Esophagus squamous epithelium (tissue), 5 donors: ENCODE measurements at places on chromosomes 5 and 9.

GRCh38 chr9:129235931-129236331, 57.9 kb upstream of the IER5L start:
- DNase-seq = no peak

- no peak for DNase-seq
Observed at GRCh38 chr9:6552033-6552432, 93.5 kb downstream of the GLDC start.

GRCh38 chr5:124279146-124279876, 467.1 kb downstream of the ZNF608 start:
- no peak for DNase-seq

DNA sequence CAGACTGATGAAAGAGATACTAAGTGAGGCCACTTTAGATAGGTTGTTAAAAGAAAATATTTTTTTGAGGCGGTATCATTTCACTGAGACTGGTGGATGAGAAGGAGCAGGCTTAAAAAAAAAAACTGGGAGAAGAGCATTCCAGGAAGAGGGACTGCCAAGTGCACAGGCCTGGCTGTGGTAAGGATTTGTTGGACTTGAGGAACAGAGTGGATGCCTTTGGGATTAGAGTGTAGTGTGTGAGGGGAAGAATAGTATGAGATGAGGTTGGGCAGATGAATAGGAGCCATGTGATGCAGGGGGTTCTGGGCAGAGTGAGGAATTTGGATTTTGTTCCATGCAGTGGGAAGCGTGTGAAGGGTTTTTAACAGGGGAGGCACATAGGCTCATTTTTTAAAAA, 57.9 kb downstream of the PBX3 start:
- DNase-seq = no peak

DNA sequence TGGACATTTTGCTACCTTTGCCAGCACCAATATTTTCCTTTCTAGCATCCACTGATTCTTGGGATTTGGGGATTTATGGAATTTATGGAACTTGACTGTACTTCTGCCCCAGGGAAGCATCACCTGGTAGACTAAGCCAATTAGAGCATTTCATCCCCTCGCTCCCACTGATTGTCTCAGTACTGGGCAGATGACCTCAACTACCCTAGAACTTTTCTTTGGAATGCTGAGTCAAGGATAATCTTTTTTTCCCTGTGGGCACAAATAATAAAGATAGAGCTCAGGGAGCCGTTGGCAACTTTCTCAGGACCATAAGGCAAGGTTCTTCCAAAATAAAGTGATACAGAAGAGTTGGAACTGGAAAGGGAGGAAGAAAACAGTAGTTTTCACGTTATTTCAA, 438.4 kb downstream of the PLK2 start:
- no peak for DNase-seq

DNA sequence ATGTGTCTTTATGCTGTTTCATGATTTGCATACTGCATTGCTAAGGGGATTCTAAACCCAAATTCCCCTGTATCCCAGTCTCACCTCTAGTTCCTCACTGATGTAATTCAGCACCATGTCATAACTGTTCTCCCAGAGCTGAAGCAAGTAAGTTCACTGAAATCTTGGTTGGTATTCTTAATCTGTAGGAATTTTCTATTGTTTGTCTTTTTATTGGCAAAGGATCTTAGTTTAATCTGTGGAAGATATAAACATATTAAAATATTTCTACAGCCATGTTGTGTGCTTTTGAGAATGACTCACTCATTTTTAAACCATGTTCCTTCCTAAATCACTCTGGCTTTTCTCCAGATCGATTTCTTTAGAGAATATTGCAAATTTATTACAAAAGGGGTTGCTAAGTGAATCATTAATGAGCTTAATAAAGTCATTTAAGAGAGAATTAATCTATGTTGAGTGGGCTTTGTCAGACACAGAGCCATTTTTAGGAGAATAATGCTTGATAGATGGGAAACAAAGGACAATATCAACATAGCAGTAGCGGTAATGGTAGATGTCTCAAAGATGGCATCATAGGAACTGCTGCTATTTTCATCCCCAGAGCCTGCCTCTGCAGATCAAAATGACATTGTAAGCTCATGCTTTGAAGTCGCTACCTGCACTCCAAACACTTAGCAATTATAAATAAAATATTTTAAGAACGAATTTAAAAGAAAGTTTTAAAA, 110.0 kb downstream of the ENC1 start:
- DNase-seq = no peak

GRCh38 chr9:84718476-84718875, 48.9 kb downstream of the NTRK2 start:
- no peak for DNase-seq
